Left ventricle myocardium superior (tissue), 1 donor: ENCODE measurements at places on chromosomes 13 and 19. TPM values are rescaled to one million over a fixed set of nuclear protein-coding genes. Genes with fewer than 3 reads are reported as not detected.

DNA sequence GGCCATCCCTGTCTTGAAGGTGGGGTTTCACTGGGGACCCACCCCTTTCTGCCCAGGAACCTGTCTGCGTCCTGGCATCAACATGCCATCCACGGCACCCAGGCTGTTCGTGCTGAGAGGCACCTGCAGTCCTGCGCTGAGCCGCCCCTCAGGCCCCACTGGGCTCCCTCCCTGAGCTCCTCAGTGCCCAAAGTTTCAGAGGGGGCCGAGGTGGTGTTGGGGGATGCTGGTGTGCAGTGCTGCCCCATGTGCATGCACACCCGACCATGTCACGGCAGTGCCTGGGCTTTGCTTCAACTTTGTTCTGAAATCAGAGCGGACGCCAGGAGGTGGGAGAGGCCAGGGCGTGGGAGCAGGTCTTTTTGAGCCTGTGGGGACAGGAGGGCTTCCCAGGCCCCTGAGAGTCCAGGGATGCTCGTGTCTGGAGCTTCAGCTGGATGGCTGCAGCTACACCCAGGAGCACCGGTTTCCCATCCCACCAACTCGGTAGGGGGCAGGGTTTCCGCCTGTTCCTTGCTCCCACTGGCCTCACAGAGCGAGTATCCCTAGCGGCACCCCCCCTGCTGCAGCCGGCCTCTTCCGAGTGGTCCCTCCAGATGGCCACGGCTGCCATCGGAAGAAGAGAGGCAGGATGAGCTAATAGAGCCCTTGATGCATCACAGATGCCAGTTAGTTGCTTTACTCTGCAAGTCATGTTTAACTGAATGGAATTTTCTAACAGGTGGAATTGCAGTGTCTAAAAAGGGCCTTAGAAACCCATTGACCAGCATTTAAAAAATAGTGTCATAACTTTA is 44.0 kb downstream of the WDFY2 start:
- DNase-seq = no peak

DNA sequence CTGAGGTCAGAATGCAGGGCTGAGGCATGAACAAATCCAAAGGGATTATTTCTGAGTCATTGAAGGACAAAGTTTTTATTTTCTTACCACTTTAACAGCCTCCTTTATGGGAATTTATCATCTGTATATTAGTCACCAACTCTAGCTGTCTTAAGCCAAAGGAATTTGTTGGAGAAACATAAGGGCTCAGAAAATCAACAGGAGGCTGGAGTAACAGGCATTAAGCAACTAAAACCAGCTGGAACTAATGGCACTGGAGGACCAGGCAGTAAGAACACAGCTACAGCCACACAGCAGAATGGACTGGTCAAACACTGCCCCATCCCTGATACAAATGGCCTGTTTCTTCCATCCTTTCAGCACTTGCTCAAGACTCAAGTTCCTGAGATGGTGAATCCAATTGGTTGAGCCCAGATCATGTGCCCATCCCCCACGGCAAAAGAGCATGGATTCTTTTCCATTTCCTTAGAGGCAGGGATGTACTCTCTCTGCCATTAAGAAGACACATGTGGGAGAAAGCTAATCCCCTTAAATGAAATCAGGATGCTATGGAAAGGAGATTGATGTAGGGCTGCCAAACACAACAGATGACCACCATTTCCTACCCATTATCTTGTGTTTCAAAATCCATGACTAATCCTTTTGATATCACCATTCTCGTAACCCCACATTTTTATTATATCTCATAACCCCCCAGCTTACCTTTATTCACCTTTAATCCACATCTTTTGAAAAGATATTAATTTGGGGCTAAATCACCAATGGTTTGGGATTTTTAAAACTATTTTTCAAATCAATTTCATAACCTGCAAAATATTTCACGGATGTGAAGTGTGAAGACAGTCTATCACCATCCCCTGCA is 157.0 kb upstream of the FNDC3A start:
- DNase-seq = no peak

Gene GGN
- 0.15 TPM for total RNA-seq

DNA sequence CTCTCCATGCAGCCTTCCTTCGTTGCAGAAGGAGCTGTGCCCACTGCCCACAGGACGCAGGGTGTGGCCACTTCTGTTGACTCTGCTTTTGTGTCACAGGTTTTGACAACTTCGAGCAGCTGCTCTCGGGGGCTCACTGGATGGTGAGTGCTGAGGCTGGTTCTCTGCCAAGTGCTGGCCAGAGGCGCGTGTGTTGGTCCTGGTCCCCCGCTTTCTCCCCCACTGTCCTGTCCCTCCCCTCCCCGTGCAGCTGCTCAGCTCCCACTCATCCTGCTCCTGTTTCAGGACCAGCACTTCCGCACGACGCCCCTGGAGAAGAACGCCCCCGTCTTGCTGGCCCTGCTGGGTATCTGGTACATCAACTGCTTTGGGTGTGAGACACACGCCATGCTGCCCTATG is 10.6 kb upstream of the PDCD2L start:
- no peak for DNase-seq

- no peak for DNase-seq
These were observed 1.6 kb downstream of the DIAPH3 start for GRCh38 chr13:60162096-60162495.

- no peak for DNase-seq
These were observed at the start of gene SPRED3 for GRCh38 chr19:38388349-38389100. Gene SPRED3 (plus strand): TSS chr19:38388697. CDS start chr19:38390303, 1,606 bp downstream.
